Lower lobe of right lung (tissue), 2 donors: ENCODE measurements at places on chromosomes 2 and 18. TPM values are rescaled to one million over a fixed set of nuclear protein-coding genes. Genes with fewer than 3 reads are reported as not detected.

UGT1A4 gene
- not detected for total RNA-seq

- H3K4me3 ChIP-seq = no peak overlapping the region
- DNase-seq = no peak
- H3K4me1 ChIP-seq = no peaks in the 10 kb centered on the region
- no peaks in the 10 kb centered on the region for H3K27me3 ChIP-seq
- no peak overlapping the region for H3K27ac ChIP-seq
These were observed 88.4 kb downstream of the METTL4 start for GRCh38 chr18:2482706-2483475.

- no peak for DNase-seq
- no peak overlapping the region for H3K4me3 ChIP-seq
- H3K4me1 ChIP-seq = no peaks in the 10 kb centered on the region
- H3K36me3 ChIP-seq = no peaks in the 10 kb centered on the region
- H3K27ac ChIP-seq = no peak overlapping the region
These were observed 221.4 kb downstream of the NDUFA10 start for GRCh38 chr2:239803766-239804115.

- no peak overlapping the region for H3K4me3 ChIP-seq
- DNase-seq = no peak
- H3K36me3 ChIP-seq = no peaks in the 10 kb centered on the region
- H3K27ac ChIP-seq = no peak overlapping the region
- H3K27me3 ChIP-seq = no peaks in the 10 kb centered on the region
These were observed 55.0 kb downstream of the TMEM163 start for GRCh38 chr2:134663451-134664450.
